Lung (tissue), 17 donors: ENCODE measurements at places on chromosomes 2 and 18. TPM values are rescaled to one million over a fixed set of nuclear protein-coding genes. Genes with fewer than 3 reads are reported as not detected.
A peak's percentile ranks its signal among the peaks of the same experiment; 100 is the strongest.

DNA sequence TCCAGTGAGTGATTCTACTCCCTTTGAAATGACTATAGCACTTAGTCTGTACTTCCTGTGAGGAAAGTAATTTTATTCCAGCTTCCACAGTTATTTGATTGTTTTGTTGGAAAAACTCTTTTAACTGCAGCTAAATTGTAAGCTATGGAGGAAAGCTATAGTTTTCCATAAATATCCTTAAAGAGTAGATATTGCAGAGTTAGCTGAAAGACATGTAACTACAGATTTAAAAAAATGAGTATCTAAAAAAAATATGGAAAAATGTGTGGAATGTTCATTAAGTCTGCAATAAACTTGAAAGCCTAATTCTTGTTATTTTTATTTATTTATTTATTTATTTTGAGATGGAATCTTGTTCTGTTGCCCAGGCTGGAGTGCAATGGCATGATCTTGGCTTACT lies 56.8 kb upstream of the AQP4 start:
- no peaks in the 10 kb centered on the region for H3K27me3 ChIP-seq
- no peak overlapping the region for H3K27ac ChIP-seq
- DNase-seq = no peak
- H3K4me3 ChIP-seq = no peak overlapping the region

GRCh38 chr2:5250482-5250881 lies 441.7 kb upstream of the SOX11 start:
- DNase-seq = no peak
- no peaks in the 10 kb centered on the region for H3K27me3 ChIP-seq
- no peak overlapping the region for H3K4me3 ChIP-seq
- no peaks in the 10 kb centered on the region for H3K36me3 ChIP-seq

GRCh38 chr2:190627448-190628412 lies 21.2 kb upstream of the NAB1 start:
- H3K27ac ChIP-seq = peak overlapping the region; percentile 49
- DNase-seq = peak; percentile 89
- H3K4me3 ChIP-seq = peak overlapping the region; percentile 4
- no peaks in the 10 kb centered on the region for H3K27me3 ChIP-seq

DNA sequence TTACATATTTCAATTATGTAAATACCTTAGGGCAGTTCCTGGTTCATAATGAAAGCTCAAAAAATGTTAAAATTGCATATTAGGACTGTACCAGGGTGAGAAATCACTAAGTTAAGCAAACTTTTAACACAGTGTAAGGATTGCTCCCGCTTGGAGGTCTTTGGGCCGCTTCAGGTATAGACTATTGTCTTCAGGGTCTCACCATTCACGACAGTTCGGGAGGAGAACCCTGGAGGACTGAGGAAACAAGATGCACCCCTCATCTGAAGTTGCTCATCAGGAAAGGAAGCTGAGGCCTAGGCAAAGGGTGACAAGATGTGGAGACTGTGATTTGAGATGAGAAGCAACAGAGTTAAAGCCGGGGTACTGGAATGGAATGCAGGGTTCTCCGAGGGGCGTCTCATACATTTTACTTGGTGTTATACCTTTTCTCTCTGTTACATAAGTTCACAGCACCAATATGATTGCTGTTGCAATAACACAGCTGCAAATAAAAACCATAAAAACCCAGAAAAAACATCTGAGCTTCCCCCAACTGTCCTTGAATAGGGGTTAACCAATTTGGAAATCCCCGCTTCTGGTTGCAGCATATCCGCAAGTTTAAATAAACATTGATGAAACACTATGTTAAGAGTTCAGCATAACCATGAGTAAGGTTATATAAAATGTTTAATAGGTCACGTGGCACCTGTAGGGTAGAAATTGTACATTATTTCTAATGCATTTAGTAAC lies 40.1 kb downstream of the FBXO48 start:
- H3K36me3 ChIP-seq = no peaks in the 10 kb centered on the region
- H3K27me3 ChIP-seq = no peaks in the 10 kb centered on the region
- H3K4me3 ChIP-seq = no peak overlapping the region
- peaks cover 4% of the 10 kb centered on the region for H3K4me1 ChIP-seq

GRCh38 chr2:109265369-109265768 lies 136.4 kb downstream of the SH3RF3 start:
- no peak overlapping the region for H3K27ac ChIP-seq
- no peak overlapping the region for H3K4me3 ChIP-seq
- no peaks in the 10 kb centered on the region for H3K27me3 ChIP-seq
- H3K4me1 ChIP-seq = peaks cover 48% of the 10 kb centered on the region

KATNAL2 gene
- 6.4 TPM for total RNA-seq

- peaks cover 9% of the 10 kb centered on the region for H3K4me1 ChIP-seq
- peak overlapping the region; percentile 2 for H3K27ac ChIP-seq
- H3K36me3 ChIP-seq = peaks cover 3% of the 10 kb centered on the region
Observed at GRCh38 chr2:216688731-216689340, 6.5 kb downstream of the IGFBP5 start.

- no peak overlapping the region for H3K27ac ChIP-seq
- no peak for DNase-seq
- H3K27me3 ChIP-seq = no peaks in the 10 kb centered on the region
- H3K4me1 ChIP-seq = peaks cover 2% of the 10 kb centered on the region
- no peaks in the 10 kb centered on the region for H3K36me3 ChIP-seq
Observed at GRCh38 chr18:51168026-51168742, 29.3 kb downstream of the MEX3C start.

DNA sequence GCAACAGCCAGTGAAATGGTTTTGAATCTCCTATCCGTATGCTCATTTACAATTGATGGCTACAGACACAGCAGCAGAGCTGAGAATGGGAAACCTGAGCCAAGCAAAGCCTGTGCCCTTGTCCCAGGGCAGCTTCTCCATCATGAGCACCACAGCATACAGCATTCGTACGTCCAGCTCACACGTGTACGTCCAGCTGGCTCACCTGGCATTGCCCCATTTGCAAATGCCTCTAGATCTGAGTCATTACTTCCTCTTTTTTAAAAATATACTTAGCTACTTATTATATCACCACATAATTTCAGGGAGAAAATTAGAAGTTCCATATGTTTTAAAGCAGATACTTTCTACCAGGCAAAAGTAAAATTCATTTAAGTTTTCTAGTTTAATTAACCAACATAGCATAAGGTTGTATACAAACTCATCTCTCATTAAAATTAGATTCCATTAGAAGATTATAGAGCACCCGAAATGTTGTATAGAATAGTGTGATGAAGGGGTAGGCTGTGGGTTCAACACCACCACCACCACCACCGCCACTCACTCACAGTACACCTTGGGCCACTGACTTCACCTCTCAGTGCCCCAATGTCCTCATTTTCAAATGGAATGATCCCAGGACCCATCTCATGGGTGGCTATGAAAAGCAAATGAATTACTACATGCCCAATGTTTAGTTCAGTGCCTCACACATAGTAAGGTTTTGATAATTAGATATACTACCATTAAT lies 31.4 kb upstream of the TMEM177 start:
- DNase-seq = no peak
- H3K4me1 ChIP-seq = no peaks in the 10 kb centered on the region
- H3K4me3 ChIP-seq = no peak overlapping the region
- H3K27me3 ChIP-seq = no peaks in the 10 kb centered on the region
- no peak overlapping the region for H3K27ac ChIP-seq
- no peaks in the 10 kb centered on the region for H3K36me3 ChIP-seq

DNA sequence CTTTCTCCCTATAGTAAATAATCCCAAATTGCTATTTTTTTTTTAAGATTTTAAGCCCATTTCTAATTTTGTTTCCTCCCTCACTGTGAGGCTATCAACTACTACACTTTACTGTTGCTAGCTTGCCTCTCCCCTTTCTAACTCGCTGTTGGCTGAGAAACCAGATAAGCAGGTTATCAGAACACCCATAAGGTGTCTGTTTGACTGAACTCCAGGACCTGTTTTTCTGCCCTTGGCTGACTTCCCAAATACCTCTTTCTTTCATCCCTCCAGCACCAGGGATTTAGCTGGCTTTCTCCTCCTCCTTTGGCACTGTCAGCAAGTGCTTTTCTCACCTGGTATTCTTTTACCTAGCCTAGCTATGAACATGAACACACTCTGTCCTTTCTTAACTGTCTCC lies 11.1 kb downstream of the TRAK2 start:
- H3K4me1 ChIP-seq = no peaks in the 10 kb centered on the region
- H3K4me3 ChIP-seq = no peak overlapping the region
- DNase-seq = peak; percentile 39
- H3K27me3 ChIP-seq = no peaks in the 10 kb centered on the region
- H3K27ac ChIP-seq = no peak overlapping the region
- no peaks in the 10 kb centered on the region for H3K36me3 ChIP-seq

GRCh38 chr2:239005586-239005985 lies 157.7 kb downstream of the TWIST2 start:
- H3K36me3 ChIP-seq = no peaks in the 10 kb centered on the region
- DNase-seq = no peak
- no peak overlapping the region for H3K4me3 ChIP-seq
- H3K27me3 ChIP-seq = peaks cover 5% of the 10 kb centered on the region

DNA sequence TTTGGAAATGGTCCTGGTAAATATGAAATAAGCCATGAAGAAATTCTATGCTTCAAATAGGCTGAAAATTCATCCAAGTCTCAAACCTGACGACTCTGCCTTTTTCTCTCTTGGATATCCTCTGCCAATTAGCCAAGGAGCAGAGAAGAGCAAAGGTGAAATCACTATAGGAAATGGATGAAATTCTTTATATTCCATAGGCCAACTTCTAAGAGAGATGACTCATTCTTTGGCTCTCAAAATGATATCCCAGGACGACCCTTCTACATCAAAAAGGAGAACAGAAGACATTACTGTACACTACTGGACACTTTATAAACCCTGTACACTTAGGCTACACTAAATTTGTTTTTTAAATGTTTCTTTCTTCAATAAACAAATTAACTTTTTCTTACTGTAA lies 22.7 kb downstream of the PDE1A start:
- H3K27ac ChIP-seq = no peak overlapping the region
- DNase-seq = no peak
- H3K36me3 ChIP-seq = no peaks in the 10 kb centered on the region
- no peaks in the 10 kb centered on the region for H3K4me1 ChIP-seq

ASIC4 gene
- total RNA-seq = 0.26 TPM
